ENCODE measurements at places on chromosomes 12 and 14. TPM values are rescaled to one million over a fixed set of nuclear protein-coding genes. Genes with fewer than 3 reads are reported as not detected.

DNA sequence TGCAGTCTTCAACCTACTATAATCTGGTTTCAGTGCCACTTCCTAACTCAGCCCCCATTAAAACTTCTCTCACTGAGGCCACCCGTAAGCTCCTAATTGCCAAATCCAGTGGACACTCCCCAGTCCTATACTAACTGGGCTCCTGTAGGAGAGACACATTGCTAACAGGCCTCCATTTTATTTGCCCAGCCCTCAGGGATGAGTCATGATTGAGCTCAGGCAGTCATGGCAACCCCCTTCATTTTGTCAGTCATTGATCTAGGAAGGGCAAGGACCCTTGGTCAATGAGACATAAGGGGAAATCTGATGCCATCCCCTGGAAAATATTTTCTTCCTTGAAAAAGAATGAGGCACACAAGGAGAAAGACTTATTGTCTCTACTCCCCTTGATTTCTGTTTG is 70.1 kb upstream of the HIF1A start:
- no peak for DNase-seq

GRCh38 chr12:104626069-104626837 is 169.5 kb downstream of the CHST11 start:
- DNase-seq, result no peak

DNA sequence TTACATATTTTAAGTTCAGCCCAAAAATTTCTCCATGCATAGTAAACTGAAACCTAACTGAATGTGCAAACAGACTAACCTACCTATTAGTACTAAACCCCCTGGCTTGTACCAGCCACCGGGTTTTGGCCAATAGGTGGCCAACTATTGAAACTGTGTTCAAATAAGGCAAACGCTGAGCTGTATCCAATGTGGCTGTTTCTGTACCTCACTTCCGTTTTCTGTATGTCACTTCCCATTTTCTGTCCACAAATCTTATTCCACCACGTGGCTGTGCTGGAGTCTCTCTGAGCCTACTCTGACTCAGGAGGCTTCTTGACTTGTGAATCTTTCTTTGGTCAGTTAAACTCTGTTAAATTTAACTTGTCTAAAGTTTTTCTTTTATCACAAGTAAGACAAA is 6.0 kb upstream of the FBXO34 start:
- no peak for DNase-seq

DNA sequence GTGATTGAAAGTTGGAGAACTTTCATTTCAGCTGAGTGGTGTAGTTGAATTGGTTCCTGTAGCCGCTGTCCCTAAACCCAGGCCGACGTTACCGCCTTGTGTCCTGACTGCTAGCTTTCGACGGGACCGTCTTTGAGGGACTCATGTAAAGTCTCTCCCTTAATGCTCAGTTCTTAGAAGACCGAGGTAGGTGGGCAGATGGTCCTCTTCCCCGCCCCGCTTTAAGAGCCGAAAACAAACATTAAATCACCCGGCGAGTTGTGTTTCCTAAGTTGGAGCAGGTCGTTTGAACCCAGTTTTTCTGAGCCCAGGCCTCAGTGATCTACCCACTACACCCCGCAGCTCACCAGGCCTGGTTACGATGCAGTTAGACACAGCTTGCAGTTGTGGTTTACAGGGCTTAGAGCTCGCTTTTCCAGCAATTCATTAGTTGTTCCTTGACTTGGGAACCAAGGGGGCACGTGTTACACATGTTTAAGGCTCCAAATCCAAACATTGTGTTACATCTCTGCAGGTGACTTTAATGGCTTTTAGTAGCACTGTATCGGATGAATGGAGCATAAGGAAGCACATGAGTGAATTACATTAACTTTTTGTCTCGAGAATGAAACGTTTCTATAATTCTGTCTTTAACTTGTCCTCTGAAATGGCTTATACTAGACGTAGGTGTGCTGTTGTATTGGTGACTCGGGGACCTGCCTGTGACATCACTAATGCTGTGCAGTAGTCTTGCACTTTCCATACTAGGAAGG is 790 bp downstream of the NEDD1 start:
- DNase-seq, result no peak

- DNase-seq, result no peak
Measured at GRCh38 chr12:20210621-20211215, 157.6 kb upstream of the PDE3A start.

GRCh38 chr14:74195623-74196022 is 43.6 kb upstream of the VSX2 start:
- no peak for DNase-seq

- no peak for DNase-seq
Measured at GRCh38 chr12:21607701-21608100, 3.1 kb upstream of the GYS2 start.

DNA sequence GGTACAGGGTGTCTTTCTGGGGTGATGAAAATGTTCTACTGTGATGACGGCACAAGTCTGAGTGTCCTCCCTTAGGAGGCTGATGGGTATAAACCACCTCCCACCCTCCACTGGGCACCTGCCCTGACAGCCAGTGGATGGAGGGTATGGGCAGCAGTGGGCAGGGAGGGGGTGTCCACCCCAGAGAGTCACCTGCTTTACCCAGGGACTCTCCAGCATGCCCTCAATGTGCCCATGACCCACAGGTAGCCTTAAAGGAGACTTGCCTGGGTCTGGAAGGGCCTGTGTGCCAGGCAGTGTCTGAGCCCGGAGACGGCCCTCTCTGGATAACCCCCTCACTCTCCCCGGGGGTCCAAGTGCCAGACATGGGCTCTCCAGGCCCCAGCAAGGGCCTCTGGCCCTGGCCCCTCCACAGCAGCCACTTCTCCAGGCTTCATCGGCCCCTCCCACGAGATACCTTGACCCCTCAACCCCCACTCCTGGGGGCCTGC is 38.8 kb downstream of the CCNK start:
- DNase-seq, result no peak

DNA sequence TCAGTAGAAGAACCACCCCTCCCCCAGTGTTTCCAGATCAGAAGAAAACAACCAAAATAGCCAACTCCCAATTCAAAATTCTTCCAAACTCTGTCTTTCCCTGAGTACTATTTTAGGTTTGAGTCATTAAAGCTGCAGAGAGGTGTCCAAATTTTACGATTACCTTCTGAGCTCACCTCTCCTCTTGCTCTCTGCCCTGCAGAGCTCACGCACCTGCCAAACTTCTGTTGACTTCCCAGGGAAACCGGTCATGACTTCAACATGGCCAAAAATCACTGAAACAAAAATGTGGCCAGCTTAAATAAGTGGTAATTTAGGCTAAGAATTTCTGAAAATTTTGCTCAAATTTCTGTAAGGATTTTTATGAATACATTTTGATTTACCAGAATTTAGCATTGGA is 70.9 kb upstream of the OTX2 start:
- no peak for DNase-seq

DNA sequence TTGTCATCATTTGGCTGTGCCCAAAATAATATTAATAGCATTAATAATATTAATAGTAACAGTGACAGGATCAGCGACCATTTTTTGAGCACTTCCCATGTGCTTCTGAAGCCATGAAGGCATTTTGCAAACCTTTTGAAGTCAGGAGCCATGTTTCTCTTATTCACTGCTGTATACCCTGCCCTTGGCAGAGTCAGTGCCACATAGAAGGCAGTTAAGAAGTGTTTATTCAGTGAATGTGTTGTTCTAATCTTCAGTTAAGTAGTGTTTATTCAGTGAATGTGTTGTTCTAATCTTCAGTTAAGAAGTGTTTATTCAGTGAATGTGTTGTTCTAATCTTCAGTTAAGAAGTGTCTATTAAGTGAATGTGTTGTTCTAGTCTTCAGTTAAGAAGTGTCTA is 319.7 kb upstream of the NAV3 start:
- no peak for DNase-seq

- DNase-seq, result no peak
Measured at GRCh38 chr14:57686304-57686703, 179.6 kb downstream of the SLC35F4 start.

DNA sequence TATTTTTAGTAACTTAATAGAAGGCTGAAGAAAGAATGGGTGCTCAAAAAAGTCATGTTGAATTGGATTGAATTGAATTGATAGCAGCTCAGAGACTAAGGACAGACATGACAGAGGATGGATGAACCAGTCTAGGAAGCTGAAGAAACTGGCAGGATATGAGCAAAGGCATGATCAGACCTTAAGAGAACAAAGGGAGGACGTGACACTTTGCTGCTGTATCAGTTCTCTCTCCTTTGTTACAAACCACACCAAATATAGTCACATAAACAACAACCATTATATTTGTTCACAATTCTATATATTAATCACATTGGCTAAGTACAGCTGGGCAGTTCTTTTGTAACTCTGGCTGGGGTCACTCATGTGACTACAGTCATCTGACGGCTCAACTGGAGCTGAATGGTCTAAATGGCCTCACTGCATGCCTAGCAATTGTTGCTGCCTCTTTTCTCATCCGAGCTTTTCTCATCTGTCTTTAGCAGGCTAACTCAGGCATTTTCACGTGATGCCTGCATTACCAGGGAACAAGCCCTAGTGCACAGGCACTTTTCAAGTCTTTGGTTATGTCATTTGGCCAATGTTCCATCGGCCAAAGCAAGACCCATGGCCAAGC is 355.0 kb downstream of the ETNK1 start:
- DNase-seq, result no peak

The C12orf60 gene
- 0.31 TPM for total RNA-seq

The FGF23 gene
- not detected for total RNA-seq

The BEST3 gene
- total RNA-seq, result not detected
